ENCODE measurements at places on chromosomes 7 and 10.

DNA sequence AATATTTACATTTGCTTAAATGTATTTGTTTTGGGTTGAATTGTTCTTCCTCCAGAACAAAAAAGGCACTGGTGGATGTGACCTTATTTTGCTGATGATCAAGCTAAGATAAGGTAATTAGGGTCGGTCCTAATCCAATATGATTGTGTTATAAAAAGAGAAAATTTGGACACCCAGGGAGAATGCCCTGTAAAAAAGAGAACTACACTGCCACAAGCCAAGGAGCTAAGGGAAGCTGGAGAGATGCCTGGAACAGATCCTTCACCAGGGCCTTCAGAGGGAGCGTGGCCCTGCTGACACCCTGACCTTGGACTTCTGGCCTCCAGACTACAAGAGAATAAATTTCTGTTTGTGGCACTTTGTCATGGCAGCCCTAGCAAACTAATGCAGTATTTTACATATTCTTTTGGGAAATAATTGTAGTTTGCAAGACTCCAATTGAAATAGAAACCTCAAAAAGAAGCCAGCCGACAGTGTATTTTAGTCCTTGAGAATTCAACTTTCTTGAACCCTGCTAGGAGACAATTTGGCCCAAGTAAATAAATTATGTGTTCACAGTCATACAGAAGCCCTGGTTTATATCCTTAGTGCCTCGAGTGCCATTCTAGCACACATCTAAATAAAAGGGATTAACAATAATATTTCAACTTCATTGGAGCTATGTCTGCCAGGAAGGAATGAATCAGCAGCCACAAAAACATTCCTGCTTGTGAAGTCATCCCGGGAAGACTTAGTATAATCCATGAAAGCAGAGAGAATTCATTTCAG is 164.6 kb downstream of the PKD1L1 start:
- DNase-seq: no peak

GRCh38 chr7:137882261-137882668 is 35.5 kb upstream of the DGKI start:
- DNase-seq: no peak

- DNase-seq: no peak
These were observed 643.3 kb upstream of the SORCS1 start for GRCh38 chr10:107807836-107808235.

GRCh38 chr10:24822590-24822989 is 98.9 kb upstream of the ARHGAP21 start:
- DNase-seq: no peak

DNA sequence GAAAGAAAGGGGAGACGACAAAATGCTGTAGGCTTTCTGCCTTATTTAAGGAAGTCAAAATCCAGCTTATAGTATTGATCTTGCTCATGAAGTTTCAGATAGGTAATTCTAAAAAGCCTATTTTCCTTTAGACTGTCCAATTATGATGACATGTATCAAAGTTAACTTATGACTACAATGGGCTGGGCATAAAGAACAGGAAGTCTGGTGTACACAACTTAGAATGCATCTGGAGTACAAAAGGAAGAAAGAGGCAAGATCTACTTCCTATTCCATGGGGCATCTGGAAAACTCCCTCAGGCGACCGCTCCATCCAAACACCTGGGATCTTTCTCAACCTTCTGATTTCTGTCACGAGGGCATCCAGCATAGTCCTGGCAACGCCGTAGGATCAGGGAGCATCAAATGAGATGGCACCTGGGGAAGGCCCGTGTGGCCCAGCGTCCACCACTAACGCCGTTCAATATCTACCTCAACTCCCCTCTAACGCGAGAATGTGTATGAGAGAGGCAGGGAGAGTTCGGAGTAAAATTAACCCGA is 512 bp downstream of the FAM24B start:
- no peak for DNase-seq

GRCh38 chr7:33904681-33905388 is 504 bp upstream of the BMPER start:
- DNase-seq: peak; percentile 27

GRCh38 chr10:85665681-85666080 is 700.9 kb downstream of the GRID1 start:
- DNase-seq: no peak
